ENCODE measurements at places on chromosomes 4 and X. TPM values are rescaled to one million over a fixed set of nuclear protein-coding genes. Genes with fewer than 3 reads are reported as not detected.

SPP1 gene
- 44.2 TPM for total RNA-seq

UGT2B17 gene
- 0.28 TPM for total RNA-seq

PRSS12 gene
- total RNA-seq: 1.5 TPM

SMPX gene
- 0.99 TPM for total RNA-seq

P2RY4 gene
- total RNA-seq: not detected

TMEM144 gene
- total RNA-seq: 2.5 TPM

WDR19 gene
- total RNA-seq: 19.9 TPM

ARX gene
- not detected for total RNA-seq

EVC2 gene
- total RNA-seq: 1.7 TPM

DAPP1 gene
- 24.4 TPM for total RNA-seq

JCHAIN gene
- 48.5 TPM for total RNA-seq

PDLIM5 gene
- 12.4 TPM for total RNA-seq

SLC6A14 gene
- total RNA-seq: 0.09 TPM

NXF2 gene
- total RNA-seq: not detected

GLUD2 gene
- total RNA-seq: 0.71 TPM

SLC6A8 gene
- 5.5 TPM for total RNA-seq

MAGEE2 gene
- not detected for total RNA-seq

CD38 gene
- 47.6 TPM for total RNA-seq

MAGEA2 gene
- total RNA-seq: not detected

MFAP3L gene
- total RNA-seq: 0.80 TPM

ADAM29 gene
- not detected for total RNA-seq

SPANXN2 gene
- total RNA-seq: not detected

LRP2BP gene
- 0.71 TPM for total RNA-seq

ITGB1BP2 gene
- total RNA-seq: 1.4 TPM

IRAK1 gene
- 33.9 TPM for total RNA-seq

EDA2R gene
- total RNA-seq: 2.2 TPM

SLC38A5 gene
- 8.7 TPM for total RNA-seq

STPG2 gene
- 0.24 TPM for total RNA-seq

FAM47A gene
- not detected for total RNA-seq

GATA1 gene
- 0.57 TPM for total RNA-seq

PAGE2B gene
- 0.14 TPM for total RNA-seq

ZFP42 gene
- total RNA-seq: 0.05 TPM

PAGE5 gene
- total RNA-seq: 0.14 TPM

BEND2 gene
- not detected for total RNA-seq

RTL5 gene
- 0.38 TPM for total RNA-seq

GPC4 gene
- 2.6 TPM for total RNA-seq

SPANXA1 gene
- total RNA-seq: 0.09 TPM

ELF4 gene
- total RNA-seq: 9.1 TPM

SYTL5 gene
- total RNA-seq: 0.14 TPM

PLA2G12A gene
- total RNA-seq: 8.2 TPM

FTHL17 gene
- not detected for total RNA-seq

All from thymus (tissue), 14 donors.